ENCODE measurements at places on chromosomes 13 and 19.
A peak's percentile ranks its signal among the peaks of the same experiment; 100 is the strongest.

DNA sequence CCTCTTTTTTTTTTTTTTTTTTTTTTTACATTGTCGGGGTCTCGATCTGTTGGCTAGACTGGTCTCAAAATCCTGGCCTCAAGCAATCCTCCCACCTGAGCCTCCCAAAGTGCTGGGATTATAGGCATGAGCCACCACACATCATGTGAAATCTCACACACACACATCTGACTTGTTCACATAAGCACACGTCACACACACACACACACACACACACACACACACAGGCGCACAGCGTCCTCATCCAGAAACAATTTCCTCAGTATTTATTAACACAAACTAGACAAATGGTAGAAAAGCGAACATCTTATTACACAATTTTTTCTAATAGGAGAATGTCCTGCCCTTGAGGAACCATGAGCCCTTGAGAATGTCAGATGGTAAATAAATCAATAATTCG lies 5.1 kb upstream of the SYCN start:
- no peak for DNase-seq

DNA sequence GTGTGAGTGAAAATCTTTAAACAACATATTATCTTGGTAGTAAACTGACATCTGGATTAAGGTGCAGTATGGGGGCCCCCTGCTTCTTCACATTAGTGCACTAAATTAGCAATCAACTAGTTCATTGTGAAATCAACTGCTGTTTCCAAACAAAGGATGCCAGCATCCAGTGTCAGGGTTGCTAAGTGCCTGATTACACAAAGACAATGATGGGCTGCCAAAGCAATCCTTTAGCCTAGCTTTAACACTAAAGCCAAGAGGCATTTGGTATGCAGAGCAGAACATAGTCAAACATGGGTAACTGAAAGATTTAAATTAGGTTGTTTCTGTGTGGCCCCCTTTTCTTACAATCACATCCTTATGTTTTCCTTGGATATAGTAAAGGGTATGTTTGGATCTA lies 543.1 kb upstream of the SLITRK5 start:
- DNase-seq = no peak

DNA sequence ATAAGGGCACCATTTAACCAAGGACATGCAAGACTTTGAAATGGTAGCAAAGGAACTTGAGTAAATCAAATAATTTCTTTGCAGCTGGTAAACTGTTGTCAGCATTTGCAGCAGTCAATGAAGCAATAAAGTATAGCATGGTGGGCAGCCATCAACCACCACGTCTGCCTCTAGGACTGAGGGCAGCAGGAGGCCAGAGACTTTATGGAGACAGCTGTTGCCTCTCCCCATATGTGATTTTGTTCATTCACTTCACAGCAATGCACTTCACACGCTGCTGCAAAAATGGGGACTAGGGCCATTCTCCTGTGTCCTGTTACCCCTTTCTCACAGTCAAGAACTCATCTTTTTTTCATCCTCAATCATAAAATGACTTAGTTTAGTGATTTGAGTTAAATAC lies 51.3 kb upstream of the PCDH9 start:
- DNase-seq = no peak

DNA sequence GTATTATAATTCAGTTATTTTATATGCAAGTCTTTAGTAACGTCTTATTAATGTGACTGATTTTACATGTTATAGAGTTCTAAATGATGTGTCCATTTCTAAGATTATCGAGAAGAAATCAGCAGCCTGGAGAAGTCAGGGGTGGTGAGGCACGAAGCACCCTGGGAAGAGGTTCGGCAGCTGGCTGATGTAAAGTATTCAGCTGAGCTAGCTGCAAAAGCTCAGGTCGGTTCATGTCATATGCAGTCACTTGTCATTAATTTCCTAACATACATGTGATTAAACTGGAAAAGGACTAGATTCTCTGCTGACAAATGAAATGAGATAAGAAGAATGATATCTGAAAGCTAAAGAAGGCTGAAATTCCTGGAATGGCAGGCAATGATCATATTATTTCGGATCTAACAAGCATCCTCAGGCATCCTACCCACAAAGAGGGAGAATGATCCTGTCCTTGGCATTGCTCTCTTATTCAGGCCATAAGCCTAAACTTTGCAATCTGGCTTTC lies 383.0 kb upstream of the SLITRK1 start:
- DNase-seq = no peak

GRCh38 chr19:12628040-12629022 lies 17.6 kb downstream of the ZNF791 start:
- DNase-seq = no peak

GRCh38 chr19:7333198-7334118 lies 15.3 kb upstream of the ARHGEF18 start:
- peak; percentile 69 for DNase-seq

DNA sequence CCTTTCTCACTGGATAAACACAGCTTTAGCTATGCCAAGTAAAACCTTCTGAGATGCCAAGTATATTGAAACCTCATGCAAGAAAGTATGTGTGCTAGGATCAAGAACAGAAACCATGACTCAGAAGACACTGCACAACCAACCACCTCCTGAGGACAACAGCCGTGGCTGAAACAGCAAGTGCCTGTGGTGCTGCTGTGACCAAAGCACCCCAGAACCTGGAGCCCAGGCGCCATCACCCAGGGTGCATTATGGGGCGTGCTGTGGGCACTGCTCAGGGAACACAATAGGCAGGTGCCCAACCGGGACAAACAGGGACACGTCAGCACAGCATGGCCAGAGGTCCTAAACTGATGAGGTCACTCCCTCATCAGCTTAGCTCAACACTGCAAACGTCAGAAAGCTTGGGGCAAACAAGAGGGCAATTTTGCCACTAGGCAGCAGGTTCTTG lies 101.3 kb upstream of the SLC15A1 start:
- DNase-seq = no peak
